CD4-positive, alpha-beta T cell treated with Interleukin-4 for 4 hours (primary cell): ENCODE measurements at places on chromosomes 5 and 9.

- DNase-seq, result no peak
These were observed 7.5 kb upstream of the PLCXD3 start for GRCh38 chr5:41517909-41518308.

DNA sequence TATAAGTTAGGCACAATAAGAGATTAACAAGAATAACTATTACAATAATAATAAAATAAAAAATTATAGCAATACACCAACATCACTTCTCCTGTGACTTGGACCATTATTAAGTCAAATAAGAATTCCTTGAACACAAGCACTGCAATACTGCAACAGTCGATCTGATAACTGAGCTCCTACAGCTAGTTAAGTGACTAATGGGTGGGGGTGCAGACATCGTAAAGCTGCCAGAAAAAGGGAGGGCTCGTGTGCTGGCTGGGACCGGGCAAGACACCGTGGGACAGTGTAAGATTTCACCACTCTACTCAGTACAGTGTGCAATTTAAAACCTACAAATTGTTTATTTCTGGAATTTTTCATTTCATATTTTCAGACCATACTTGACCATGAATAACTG, 78.8 kb downstream of the SNX24 start:
- DNase-seq, result no peak

DNA sequence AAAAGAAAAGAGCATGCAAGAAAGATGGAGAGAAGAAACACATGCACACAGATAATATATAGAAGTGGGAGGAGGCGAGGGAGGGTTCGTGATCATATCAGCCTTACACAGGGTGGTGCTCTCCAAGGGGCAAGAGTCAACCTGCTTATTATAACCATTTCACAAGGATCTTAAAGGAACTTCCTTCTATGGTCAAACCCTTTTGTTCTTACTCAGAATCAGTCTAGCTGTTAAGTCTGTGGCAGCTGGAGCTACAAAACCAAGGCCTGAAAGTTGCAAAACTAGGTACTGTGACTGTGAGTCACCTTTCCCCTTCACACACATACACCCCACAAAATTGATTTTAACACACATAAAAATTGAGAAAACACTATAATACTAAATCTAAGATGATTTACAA, 18.5 kb upstream of the ERMP1 start:
- DNase-seq, result peak; percentile 80

DNA sequence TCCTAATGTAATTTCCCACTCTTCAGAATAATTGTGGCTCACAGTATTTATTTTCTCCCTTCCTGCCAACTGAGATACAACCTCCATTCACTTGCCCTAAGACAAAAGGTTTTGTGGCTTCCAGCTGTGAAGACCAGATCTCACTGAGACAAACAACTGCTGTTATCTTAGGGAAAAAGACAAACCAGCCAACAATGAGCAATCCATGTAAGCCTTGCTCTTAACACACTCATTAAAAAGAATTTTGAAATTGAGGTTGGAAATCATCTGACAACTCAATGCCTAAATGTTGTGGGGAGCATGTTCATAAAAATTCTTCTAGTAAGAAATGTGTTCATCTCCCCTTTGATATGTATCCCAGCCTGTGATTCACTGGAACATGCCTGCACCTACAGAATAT, 132.9 kb downstream of the ADAMTSL1 start:
- DNase-seq, result no peak

- no peak for DNase-seq
These were observed 29.2 kb downstream of the MAT2B start for GRCh38 chr5:163534492-163535094.

GRCh38 chr5:1127959-1128785, 16.3 kb upstream of the SLC12A7 start:
- no peak for DNase-seq

DNA sequence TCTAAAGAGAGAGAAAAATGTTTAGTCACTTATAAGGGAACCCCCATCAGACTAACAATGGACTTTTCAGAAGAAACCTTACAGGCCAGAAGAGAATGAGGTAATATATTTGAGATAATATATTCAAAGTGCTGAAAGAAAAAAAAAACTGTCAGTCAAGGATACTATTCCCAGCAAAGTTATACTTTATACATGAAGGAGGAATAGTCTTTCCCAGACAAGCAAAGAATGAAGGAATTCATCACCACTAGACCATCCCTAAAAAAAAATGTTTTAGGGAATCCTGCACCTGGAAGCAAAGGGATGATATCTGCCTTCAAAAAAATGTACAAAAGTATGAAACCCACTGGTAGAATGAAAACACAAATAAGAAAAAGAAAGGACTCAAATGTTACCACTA, 37.5 kb upstream of the SH3TC2 start:
- no peak for DNase-seq

GRCh38 chr9:88991066-88992034, at the start of gene S1PR3:
Gene S1PR3 (plus strand): TSS chr9:88991468. CDS start chr9:89001201, 9,733 bp downstream.
- no peak for DNase-seq

- no peak for DNase-seq
These were observed 1075.1 kb upstream of the CDH18 start for GRCh38 chr5:21063146-21063545.

DNA sequence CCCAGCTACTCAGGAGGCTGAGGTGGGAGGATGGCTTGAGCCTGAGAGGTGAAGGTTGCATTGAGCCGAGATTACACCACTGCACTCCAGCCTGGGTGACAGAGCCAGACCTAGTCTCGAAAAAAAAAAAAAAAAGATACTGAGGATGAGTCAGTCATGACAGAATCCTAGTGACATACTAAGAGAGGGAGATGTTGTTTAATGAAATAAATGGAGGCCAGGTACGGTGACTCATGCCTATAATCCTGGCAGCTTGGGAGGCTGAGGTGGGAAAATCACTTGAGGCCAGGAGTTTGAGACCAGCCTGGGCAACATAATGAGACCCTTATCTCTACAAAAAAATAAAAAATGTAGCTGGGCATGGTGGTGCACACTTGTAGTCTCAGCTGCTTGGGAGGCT, 107.2 kb downstream of the ZFAND5 start:
- no peak for DNase-seq

DNA sequence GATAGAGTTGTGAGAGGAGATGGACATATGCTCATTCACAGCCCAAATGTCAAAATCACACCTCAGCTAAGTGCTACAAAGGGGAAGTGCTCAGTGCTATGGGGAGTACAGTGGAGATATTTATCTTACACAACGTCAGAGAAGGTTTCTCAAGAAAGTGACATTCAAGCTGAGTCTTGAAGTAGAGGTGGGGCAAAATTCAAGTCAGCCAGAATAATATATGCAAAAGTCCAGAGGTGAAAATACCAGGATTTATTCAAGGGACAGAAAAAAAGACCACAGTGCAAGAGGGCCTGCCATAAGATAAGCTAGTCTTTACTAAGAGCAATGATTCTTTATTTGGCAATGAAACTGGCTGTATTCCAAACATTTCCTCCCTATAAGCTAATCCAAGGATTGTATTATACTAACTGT, 327.8 kb upstream of the PIK3R1 start:
- DNase-seq, result no peak

GRCh38 chr9:34628656-34629490, at the start of gene ARID3C:
Gene ARID3C (minus strand): TSS chr9:34629066. CDS start chr9:34628014, 1,052 bp downstream.
- peak; percentile 14 for DNase-seq

GRCh38 chr5:151718153-151718552, 31.4 kb upstream of the SPARC start:
- no peak for DNase-seq

- no peak for DNase-seq
These were observed 1.1 kb upstream of the STK10 start for GRCh38 chr5:172188893-172189692.

DNA sequence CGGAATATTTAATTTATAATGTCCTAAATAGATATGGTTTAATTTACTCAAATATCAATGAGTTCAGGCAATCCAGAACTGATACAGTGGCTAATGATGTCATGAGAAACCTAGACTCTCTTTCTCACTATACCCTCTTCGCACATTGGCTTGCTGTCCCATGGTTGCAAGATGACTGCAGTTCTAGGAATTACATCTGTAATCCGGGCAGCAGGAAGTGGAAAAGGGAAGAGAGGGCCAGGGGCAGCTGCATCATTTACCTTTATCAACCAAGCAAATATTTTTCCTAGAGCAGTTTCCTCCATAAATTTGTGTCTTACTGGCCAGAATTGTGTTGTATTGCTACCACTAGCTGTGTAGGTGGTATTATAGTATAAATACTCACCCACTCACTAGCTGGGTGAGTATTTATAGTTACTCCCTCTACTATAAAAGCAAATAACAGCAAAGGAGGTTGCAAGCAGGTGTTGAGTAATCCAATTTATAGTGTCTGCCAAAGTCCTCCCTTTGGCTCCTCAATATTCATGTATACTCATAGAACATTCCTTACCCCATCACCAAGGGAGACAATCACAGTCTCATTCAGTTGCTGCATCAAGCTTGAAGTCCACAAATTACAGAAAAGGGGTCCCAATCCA, 168.8 kb downstream of the DROSHA start:
- DNase-seq, result no peak

DNA sequence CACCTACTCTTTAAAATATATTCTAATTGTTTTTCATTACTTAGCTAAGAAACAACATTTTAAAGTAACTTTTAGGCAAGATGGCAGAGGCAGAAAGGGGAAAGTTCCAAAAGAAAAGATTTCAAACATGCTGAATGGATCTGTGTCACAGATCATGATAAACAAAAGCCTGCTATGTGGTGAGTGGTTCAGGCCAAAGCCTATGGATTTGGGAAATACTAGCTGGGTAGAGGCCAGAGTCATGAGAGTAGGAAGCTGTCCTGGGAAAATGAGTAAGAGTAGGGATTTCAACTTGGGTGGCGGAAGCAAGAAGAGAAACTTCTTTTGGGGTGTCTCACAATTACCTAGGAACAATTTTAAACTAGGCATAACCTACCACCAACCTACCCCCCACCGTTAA, 68.7 kb upstream of the GRHPR start:
- no peak for DNase-seq

DNA sequence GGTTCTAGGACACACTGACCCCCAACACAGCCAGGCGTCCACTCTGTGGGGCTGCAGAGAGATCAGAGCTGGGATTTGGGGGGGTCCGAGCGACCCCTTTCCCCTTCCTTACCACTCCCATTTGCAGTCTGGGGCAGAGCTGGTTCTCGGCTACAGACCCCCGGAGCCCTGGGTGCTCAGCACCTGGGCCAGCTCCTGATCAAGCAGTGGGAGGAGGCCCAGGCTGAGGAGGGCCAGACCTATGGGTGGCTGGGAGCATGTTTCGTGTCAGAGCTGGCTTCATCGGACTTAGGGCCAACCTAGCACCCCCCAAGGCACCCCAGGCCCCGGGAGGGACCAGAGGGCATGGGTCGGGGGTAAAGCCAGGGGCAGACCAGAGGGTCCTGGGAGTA, 7.6 kb downstream of the GRIN1 start:
- DNase-seq, result no peak

DNA sequence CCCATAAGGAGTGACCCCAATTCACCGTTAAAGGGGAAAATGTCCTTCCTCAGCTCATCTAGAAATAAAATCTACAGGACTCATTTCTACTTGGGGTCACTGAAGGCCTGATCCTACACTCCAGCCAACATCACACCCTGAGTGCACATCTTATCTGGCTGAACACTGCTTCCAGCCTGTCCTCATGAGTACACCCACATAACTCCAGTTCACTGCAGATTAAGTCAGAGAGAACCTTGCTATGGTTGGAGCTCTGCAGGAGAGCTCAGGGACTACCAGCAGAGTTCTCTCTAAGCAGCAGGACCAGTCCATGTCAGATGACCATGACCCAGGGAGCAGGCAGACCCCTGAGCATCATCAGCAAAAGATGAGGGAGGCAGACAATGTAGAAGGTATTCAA, 126.9 kb upstream of the MAP3K1 start:
- no peak for DNase-seq

GRCh38 chr5:78126536-78126935, 168.0 kb downstream of the AP3B1 start:
- DNase-seq, result no peak

DNA sequence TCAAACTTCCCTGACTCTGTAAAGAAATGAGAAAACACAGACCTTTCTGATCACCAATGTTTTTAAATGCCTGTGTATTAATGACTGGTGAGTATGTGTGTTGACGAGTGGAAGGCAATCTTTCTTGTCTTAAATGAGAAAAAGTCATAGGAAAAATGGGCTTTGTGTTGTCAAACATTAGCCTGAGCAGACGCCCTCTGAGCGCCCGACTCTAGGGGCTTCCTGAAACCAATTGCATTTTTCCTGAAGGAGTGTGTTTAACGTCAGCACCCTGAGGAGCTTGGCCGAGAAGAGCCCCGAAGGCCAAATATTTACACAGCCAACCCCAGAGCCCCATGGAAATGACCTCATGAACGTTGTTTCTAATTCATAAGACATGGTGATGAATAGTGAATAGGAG, 154.3 kb downstream of the PHF2 start:
- no peak for DNase-seq

- peak; percentile 53 for DNase-seq
These were observed 25.0 kb downstream of the LMNB1 start for GRCh38 chr5:126801992-126802294.

GRCh38 chr5:175868996-175869638, 2.3 kb upstream of the CPLX2 start:
- DNase-seq, result no peak

DNA sequence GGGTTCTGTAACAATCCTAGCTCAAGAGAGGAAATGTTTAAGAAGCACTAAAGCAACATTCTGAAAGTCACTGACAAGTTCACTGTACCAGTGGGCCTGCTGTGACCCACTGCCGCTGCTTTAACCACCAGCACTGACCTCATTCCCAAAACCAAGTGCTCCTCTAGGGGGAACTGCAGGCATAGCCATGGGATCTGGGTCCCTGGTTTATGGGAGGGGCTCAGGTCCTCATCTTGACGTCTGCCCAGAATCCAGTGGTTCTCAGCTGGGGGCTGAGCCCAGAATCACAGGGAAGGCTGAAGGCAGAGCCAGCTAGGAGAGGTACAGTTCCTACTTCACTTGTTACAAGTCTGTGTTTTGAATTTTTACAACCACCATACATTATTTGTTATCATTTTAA, 36.1 kb upstream of the SLC2A8 start:
- no peak for DNase-seq

DNA sequence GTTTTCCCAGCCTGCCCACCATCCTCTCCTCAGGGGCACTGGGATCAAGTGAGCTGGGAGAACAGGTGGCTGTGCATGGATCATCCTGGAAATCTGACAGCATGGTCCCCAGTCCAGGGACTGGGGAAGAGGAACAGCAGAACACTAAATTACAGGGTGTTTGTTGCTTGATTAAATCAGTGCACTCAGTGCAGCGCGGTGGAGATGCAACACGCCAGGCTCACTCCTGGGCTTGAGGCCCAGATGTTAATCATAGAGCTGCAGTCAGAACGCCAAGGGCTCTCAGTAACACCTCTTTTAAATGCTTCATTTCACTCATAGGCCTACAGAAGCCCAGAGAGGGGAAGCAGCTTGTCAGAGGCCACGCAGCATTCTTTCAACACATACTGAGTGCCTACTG, 14.2 kb upstream of the LARP1 start:
- no peak for DNase-seq

DNA sequence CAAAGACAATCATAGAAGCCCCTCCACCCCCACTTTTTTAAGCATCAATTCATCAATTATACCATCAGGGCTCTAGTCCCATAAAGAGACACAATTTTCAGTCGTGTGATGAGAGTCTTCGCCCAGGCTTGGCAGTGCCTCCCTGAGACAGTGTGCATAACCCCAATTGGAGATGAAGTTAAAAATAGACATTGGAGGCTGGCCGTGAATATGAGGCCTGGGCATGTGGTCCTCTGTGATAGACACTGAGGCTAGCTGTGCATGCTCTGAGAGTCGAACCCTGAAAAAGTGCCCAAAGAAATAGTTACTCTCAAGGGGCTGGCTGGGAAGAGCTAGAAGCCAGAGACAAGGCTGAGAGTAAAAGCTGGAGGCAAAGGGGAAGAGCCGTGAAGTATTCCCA, 248.6 kb upstream of the NR4A3 start:
- no peak for DNase-seq
